Glomerular endothelial cell (primary cell): ENCODE measurements at places on chromosomes 11 and 22. TPM values are rescaled to one million over a fixed set of nuclear protein-coding genes. Genes with fewer than 3 reads are reported as not detected.

- no peak for DNase-seq
These were observed 7.6 kb upstream of the C11orf96 start for GRCh38 chr11:43934601-43935423.

- no peak for DNase-seq
These were observed 6.8 kb downstream of the MALAT1 start for GRCh38 chr11:65505466-65506289.

Gene MYEOV
- total RNA-seq: 1.2 and 1.9 TPM in 2 replicates

Gene GRAP2
- not detected in 2 replicates for total RNA-seq

- DNase-seq: no peak
These were observed 25.5 kb upstream of the GRK2 start for GRCh38 chr11:67240576-67241389.

Gene PARVG
- not detected in 2 replicates for total RNA-seq

DNA sequence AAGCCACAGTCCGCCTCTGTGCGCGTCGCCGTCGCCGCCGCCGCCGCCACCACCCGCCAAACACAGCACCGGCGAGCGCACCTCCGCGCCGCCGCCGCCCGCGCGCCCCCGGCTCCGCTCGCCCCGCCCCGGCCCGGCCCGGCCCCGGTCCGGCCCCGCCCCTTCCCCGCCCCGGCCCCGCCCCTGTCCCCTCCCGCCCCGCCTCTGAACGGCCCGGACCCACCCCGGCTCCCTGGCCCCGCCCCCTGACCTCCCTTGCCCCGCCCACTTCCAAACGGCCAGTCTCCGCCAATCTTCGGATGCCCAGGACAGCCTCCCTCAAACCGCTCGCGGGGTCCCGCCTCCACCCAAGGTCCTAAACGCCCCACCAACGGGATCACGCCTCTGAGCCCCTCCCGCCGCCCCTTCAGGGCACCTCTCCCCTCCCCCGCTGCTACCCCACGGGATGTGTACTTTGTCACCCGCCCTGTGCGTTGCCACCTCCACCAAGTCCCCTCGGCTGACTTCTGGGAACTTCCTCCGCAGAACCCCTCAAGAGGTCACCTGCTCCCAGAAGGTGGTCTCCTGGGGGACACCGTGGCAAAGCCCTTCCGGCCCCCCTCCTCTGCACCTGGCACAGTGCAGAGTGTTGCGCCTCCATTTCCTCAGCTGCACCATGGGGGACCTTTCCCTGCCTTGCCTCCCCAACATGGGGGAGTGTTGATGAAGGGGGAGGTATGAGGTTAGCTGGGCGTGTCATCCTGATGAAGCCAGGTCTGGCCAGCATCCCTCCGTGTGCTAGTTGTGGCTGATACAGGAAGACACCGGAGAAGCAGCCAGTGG lies at the start of gene KIAA0930:
KIAA0930 (minus strand) TSS at position 85 of the 822 bp plus-strand sequence. CDS start 191 bp downstream, outside the sequence.
- DNase-seq: no peak

DNA sequence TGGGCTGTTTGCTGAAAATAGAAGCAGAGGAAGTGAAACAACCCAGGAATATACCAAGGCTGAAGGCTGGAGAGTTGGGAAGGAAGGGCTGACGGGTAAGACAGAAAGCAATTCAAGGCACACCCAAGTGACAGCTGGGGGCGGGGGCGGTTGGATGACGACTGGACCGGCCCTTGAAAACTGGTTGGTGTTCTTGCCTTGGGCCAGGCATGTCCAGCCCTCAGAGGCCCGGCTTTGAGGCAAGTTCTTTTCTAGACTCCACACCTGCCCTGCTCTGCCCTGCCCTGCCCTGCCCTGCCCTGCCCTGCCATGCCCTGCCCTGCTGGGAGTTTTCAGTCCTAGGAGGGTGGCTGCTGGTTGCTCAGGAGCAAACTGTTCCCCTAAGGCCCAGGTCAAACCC lies 34.2 kb upstream of the CACNG2 start:
- no peak for DNase-seq

DNA sequence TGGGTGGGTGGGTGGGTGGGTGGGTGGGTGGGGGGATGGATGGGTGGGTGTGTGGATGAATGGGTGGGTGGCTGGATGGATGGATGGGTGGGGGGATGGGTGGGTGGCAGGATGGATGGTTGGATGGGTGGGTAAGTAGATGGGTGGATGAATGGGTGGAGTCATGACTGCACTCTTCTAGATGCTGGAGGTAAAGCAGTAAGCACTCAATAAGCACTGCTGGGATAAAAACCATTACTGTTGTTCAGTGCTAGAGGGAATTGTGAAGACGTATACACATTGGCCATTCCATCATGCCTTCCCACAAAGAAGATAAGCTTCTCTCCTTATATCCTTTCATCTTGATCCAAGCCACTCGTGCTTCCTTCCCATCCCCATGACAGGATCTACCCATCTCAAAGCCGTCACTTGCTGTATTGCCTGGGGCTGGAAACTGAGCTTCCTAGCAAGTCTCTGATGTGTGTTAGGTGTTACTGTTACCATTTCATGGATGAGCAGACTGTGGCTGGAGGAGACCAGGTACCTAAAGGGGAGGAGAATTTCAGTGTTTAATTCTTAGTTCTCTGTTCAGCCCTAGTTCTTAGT lies 74.8 kb downstream of the MICAL2 start:
- no peak for DNase-seq

DNA sequence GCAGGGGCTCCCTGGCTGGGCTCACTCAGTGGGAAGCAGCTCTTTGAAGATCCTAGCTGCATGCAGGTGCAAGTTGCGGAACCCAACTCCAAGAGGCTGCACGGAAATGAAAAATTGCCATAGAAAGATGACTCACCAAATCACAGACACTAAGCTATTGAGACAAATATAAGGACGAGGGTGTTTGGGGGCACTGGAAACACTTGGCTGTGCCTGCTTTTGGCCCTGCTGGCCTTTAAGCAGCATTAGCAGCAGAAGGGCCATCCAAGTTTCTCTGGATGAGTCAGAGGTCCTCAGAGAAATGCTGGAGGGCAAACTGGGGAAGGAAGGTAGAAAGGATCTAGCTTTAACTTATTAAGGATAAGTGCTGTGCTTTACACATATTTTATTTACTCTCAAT lies 282.3 kb downstream of the KIRREL3 start:
- no peak for DNase-seq

- DNase-seq: no peak
These were observed 16.8 kb upstream of the TMEM191C start for GRCh38 chr22:21450320-21450831.

DNA sequence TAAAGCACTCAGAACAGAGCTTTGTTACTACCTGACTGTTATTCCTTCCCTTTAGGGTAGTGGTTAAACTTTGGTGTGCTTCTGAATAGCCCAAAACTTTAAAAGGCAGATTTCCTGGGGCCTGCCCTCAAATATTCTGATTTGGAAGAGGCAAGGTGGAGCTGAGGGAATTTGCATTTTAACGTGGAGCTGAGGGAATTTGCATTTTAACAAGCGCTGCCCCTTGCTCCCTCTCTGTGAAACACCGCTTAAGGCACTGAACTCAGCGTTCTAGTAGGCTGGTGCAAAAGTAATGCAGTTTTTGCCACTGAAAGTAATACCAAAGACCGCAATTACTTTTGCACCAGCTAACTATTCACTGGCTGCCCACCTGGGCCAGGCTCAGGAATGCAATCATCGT lies 35.0 kb downstream of the TPST2 start:
- no peak for DNase-seq

- DNase-seq: no peak
These were observed 6.7 kb downstream of the ASCC2 start for GRCh38 chr22:29831186-29831921.

GRCh38 chr11:128632141-128632791 lies 44.9 kb upstream of the ETS1 start:
- no peak for DNase-seq

DNA sequence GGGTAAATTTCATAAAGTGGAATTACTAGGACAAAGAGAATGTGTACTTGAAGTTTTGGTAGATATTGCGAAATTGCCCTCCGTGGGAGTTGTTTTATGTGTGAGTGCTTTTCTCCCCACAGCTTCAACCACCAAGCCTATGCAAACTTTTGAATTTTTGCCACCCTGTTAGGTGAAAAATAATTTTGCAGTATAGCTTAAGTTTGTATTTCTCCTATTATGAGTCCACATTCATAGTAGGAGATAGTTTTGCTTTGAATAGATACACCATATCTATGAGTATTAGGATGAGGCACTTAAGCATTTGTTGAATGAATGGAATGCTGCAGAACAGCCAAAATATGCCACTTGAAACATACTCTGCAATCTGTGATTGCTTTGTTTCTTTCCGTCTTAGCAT lies 43.6 kb downstream of the UVRAG start:
- DNase-seq: no peak

Gene HINFP
- total RNA-seq: 13.0 and 17.3 TPM in 2 replicates

Gene OR8A1
- total RNA-seq: not detected in 2 replicates

DNA sequence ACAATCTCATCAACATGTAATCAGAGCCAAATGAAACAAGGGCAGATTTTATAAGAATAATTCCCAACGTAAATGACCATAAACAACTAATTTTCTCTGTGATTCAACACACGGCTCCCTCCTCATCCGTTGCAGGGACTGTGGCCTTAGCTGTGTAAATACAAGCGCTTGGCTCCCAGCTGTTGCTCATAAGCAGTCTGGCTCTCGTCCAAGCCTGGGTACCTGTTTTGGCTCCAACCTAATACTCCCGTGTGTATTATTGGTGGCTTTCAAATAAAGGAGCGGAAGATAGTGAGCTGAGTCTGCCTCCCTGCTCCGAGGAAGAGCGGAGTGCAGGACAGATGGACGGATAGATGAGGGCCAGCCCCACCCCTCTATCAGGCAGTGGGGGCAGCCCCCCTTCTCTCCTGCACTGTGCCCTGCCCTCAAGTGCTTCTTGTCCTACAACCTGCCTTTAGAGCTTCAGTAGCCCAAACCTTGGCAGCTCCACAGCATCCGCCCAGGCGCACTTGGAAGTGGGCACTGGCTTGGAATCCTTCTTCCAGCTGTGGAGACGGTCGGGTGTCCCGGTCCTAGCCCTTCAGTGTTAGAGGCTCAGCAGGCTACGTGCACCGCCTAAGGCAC lies 670.9 kb downstream of the BRD1 start:
- DNase-seq: no peak

DNA sequence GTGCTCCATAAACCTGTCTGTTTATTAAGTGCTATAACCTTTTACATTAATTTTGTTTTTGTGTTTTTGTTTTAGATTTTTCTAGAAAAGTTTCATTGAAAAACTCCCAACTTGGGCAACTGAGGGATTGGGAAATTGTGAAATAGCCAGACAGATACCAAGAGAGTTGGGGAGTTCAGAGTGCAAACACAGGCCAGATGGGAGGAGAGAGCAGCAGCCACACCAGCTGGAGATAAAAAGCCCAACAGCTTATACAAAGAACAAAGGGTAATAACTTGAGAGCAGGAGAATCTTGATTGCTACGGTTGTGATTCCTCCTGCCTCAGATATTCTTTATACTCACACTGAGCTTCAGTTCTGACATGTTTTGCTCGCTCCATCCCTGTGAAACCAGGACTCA lies 1642.2 kb downstream of the LRRC4C start:
- no peak for DNase-seq

Gene PGGHG
- total RNA-seq: 19.7 and 40.7 TPM in 2 replicates

Gene SLC22A8
- total RNA-seq: not detected in 2 replicates

Gene LARGE2
- total RNA-seq: not detected in 2 replicates

GRCh38 chr22:19871845-19872778 lies 17.4 kb upstream of the GNB1L start:
- DNase-seq: no peak

GRCh38 chr11:65788821-65789220 lies 2.0 kb downstream of the OVOL1 start:
- no peak for DNase-seq

GRCh38 chr22:29729161-29729560 lies 9.4 kb downstream of the CABP7 start:
- DNase-seq: no peak

DNA sequence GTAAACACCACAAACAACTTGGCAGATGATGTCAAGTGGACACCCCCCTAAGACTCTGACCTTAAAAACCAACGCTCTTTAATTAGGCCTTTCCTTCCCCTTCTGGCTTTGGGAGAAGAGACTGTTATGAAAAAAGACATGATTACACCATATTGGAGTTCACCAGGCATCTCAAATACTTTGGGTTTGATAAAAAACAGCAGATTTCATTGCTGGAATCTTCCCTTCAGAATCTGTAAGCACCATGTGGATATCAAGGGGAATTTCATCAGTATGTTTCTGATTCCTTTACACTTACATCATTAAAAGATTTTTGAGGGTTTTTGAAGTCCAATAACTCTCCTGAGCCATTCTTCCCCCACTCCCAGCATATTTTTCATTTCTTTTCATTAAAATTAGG lies 85.6 kb downstream of the KIRREL3 start:
- no peak for DNase-seq

Gene SLC22A12
- not detected in 2 replicates for total RNA-seq

DNA sequence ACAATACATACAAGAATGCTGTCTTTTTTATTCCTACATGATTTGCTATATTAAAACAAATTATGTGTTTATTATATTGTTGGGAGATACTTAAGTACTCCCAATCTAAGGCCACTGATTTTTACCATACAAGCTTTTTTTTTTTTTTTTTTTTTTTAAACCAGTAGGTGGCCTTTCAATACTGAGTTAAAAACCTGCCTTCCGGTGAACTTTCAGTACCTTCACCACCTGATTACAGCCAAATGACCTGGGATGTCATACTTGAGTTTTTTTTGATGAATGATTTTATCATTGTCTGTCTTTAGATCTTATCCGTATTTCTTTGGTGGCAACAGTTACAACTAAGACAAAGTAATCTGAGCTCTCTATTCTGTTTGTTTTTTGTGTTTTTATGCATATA lies 94.0 kb upstream of the FOLH1 start:
- no peak for DNase-seq

GRCh38 chr11:2578929-2579270 lies 120.9 kb downstream of the KCNQ1OT1 start:
- no peak for DNase-seq

DNA sequence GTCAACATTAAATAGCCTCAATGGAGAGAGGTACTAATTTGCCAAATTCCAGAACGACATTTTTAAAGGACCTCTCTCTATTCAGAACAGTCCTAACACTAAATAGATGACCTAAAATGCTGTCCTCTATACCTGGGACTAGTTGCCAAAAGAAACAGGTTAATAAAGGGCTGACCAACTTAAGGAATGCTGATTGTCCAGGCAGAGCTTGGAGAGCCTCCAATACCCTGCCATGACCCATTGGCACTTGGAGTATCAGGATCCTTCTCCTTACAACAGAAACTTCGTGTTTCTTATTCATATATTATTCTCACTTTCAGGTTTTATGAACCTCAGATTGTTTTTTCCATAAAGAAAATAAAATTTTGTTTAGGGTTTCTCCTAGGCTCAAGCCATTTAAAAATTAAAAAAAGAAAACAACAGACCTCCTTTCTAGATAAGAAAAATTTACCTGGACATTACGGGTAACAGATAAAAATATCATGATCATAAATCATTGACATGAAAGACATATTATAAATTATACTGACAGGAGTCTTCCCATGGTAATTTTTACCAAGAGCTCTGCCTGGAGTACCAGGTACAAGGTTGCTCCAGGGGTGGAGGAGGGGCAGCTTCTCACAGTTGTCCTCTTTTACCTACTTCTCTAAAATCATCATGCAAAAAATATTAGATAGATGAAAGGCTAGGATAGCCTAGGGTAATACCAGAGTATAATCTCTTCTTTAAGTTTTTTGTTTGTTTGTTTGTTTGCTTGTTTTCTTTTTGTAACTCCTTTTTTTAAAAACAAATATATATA lies 2.0 kb downstream of the LRRC4C start:
- DNase-seq: no peak

Gene BCO2
- total RNA-seq: 1.3 and 1.9 TPM in 2 replicates

Gene USH1C
- total RNA-seq: not detected in 2 replicates

- no peak for DNase-seq
These were observed 80.8 kb downstream of the HORMAD2 start for GRCh38 chr22:30161051-30161469.

Gene TRIM29
- not detected in 2 replicates for total RNA-seq

- no peak for DNase-seq
These were observed 5.3 kb upstream of the CHADL start for GRCh38 chr22:41245917-41246499.

- no peak for DNase-seq
These were observed 69.2 kb upstream of the PRR5 start for GRCh38 chr22:44632541-44633396.
